Thoracic aorta (tissue), 2 donors: ENCODE measurements at places on chromosomes 13 and 19.

DNA sequence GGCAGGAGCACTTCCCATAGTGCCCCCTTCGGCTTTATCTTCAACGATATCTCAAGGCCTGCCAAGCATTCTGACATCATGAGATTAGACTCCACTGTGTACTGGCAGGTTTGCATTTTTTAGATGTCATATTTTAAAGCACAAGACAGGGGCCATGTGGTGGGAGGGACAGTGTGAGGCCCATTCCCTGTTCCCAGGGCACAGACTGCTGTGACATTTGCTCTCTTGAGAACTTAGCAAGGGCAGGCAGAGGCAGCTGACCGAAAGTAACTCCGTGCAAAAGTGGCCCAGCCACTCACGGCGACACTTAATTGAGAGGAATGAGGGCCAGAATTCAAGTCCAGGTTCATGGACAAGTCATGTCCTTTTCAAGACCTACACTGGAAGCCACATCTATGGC, 201.8 kb downstream of the COL4A1 start:
- H3K36me3 ChIP-seq, result no peaks in the 10 kb centered on the region
- peaks cover 35% of the 10 kb centered on the region for H3K4me1 ChIP-seq
- H3K27me3 ChIP-seq, result no peaks in the 10 kb centered on the region
- no peak overlapping the region for H3K27ac ChIP-seq
- no peak for DNase-seq

DNA sequence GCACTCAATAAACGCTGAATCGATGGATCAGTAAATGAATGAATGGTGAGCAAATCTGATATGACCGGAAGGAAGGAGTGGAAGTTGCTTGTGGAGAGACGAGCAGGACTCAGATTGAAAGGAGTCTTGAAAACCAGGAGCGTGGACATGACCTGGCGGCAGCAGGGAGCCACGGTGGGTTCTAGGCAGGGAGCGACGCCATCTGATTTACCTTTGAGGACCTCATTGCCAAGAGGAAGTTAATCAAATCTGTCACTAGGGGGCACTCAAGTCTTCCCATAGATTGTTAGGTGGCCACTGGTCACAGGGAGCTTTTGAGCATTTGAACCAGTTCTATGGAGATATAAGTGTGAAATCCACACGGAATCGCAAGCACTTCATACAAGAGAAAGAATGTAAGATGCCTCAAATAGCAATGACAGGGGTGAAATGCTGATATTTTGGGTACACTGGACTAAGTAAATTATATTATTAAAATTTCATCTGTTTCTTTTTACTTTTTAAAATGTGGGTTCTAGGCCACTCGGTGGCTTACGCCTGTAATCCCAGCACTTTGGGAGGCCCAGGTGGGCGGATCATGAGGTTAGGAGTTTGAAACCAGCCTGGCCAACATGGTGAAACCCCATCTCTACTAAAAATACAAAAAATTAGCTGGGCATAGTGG, 9.2 kb upstream of the FBN3 start:
- H3K4me3 ChIP-seq, result no peak overlapping the region
- no peaks in the 10 kb centered on the region for H3K27me3 ChIP-seq
- no peaks in the 10 kb centered on the region for H3K36me3 ChIP-seq
- no peaks in the 10 kb centered on the region for H3K4me1 ChIP-seq
- no peak overlapping the region for H3K27ac ChIP-seq

GRCh38 chr19:46357846-46358583, 11.1 kb downstream of the PPP5C start:
- no peak overlapping the region for H3K4me3 ChIP-seq
- H3K4me1 ChIP-seq, result no peaks in the 10 kb centered on the region
- no peak overlapping the region for H3K27ac ChIP-seq
- no peak for DNase-seq

GRCh38 chr13:55069746-55070145, 2041.1 kb downstream of the OLFM4 start:
- H3K27me3 ChIP-seq, result no peaks in the 10 kb centered on the region
- no peak overlapping the region for H3K27ac ChIP-seq
- no peak for DNase-seq
- no peaks in the 10 kb centered on the region for H3K4me1 ChIP-seq

GRCh38 chr13:44739539-44739938, 163.4 kb upstream of the TSC22D1 start:
- H3K36me3 ChIP-seq, result no peaks in the 10 kb centered on the region
- H3K27ac ChIP-seq, result no peak overlapping the region
- DNase-seq, result no peak

- DNase-seq, result no peak
- H3K36me3 ChIP-seq, result peaks cover 67% of the 10 kb centered on the region
- H3K4me1 ChIP-seq, result peaks cover 37% of the 10 kb centered on the region
- H3K27me3 ChIP-seq, result no peaks in the 10 kb centered on the region
Measured at GRCh38 chr19:18852648-18853047, 20.9 kb downstream of the UPF1 start.

GRCh38 chr13:98195054-98195791, 18.2 kb upstream of the RNF113B start:
- no peaks in the 10 kb centered on the region for H3K27me3 ChIP-seq
- no peak overlapping the region for H3K27ac ChIP-seq
- no peaks in the 10 kb centered on the region for H3K36me3 ChIP-seq
- H3K4me1 ChIP-seq, result no peaks in the 10 kb centered on the region

GRCh38 chr19:18263324-18264136, 10.7 kb downstream of the IQCN start:
- no peak for DNase-seq
- H3K27me3 ChIP-seq, result no peaks in the 10 kb centered on the region
- H3K27ac ChIP-seq, result no peak overlapping the region
- no peaks in the 10 kb centered on the region for H3K4me1 ChIP-seq
- no peak overlapping the region for H3K4me3 ChIP-seq

- H3K4me1 ChIP-seq, result no peaks in the 10 kb centered on the region
- DNase-seq, result no peak
- H3K27me3 ChIP-seq, result no peaks in the 10 kb centered on the region
Measured at GRCh38 chr19:20245309-20245708, 78.3 kb downstream of the ZNF486 start.

GRCh38 chr19:34145741-34146202, 26.5 kb upstream of the LSM14A start:
- H3K27ac ChIP-seq, result no peak overlapping the region
- H3K4me1 ChIP-seq, result no peaks in the 10 kb centered on the region
- H3K4me3 ChIP-seq, result no peak overlapping the region
- H3K36me3 ChIP-seq, result no peaks in the 10 kb centered on the region
- H3K27me3 ChIP-seq, result no peaks in the 10 kb centered on the region
- no peak for DNase-seq

DNA sequence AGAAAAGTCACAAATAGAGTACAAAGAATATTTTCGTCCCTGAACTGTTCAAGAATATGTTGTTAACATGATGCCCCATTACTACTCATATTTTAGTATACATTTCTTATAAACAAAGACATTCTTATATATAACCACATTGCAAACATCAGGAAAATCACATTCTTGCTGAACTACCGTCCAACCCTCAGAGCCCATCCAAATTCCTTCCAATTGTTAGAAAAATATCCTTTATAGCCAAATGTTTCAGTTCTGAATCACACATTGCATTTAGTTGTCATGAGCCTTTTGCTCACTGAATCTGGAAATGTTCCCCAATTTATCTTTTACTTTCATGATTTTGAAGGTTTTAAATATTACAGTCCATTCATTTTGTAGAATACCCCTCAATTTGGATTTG, 467.8 kb upstream of the ARGLU1 start:
- H3K4me1 ChIP-seq, result peaks cover 7% of the 10 kb centered on the region
- H3K27ac ChIP-seq, result no peak overlapping the region
- no peak for DNase-seq
- no peaks in the 10 kb centered on the region for H3K27me3 ChIP-seq
- no peak overlapping the region for H3K4me3 ChIP-seq

GRCh38 chr19:21580101-21580500, 74.7 kb downstream of the ZNF429 start:
- no peak for DNase-seq
- no peaks in the 10 kb centered on the region for H3K27me3 ChIP-seq
- no peaks in the 10 kb centered on the region for H3K36me3 ChIP-seq
- H3K4me3 ChIP-seq, result no peak overlapping the region
- H3K4me1 ChIP-seq, result no peaks in the 10 kb centered on the region

GRCh38 chr19:8457209-8457608, 12.4 kb downstream of the HNRNPM start:
- H3K36me3 ChIP-seq, result peaks cover 8% of the 10 kb centered on the region
- H3K4me1 ChIP-seq, result peaks cover 49% of the 10 kb centered on the region
- no peaks in the 10 kb centered on the region for H3K27me3 ChIP-seq
- H3K4me3 ChIP-seq, result no peak overlapping the region

- H3K27ac ChIP-seq, result no peak overlapping the region
- no peak overlapping the region for H3K4me3 ChIP-seq
- H3K36me3 ChIP-seq, result no peaks in the 10 kb centered on the region
Measured at GRCh38 chr13:43270130-43270830, 246.9 kb downstream of the DNAJC15 start.

GRCh38 chr19:5663904-5664303, 16.4 kb downstream of the MICOS13 start:
- H3K27ac ChIP-seq, result no peak overlapping the region
- no peak for DNase-seq
- peaks cover 80% of the 10 kb centered on the region for H3K36me3 ChIP-seq
- no peak overlapping the region for H3K4me3 ChIP-seq

DNA sequence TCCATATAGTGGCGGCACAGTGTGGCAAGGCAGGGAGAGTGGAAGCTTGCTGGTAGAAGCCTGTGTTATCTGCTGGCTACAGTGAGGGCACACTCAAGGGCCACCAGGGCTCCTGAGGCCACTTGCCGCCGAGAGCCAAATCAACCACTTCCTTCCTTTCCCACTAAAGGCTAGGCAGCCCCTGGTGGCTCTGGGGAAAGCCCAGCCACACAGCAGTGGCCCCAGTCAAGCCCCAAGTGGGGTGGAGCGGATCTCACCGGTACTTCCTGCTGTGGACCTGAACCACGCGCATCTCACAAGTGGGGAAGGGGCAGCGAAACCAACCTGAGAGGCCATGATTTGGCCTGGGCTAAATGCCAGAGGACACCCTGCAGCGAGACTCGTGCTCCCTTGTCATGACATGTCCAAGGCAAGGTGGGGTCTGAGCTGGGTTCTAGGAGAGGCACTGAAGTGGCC, 21.9 kb upstream of the SLC35E1 start:
- no peaks in the 10 kb centered on the region for H3K27me3 ChIP-seq
- H3K27ac ChIP-seq, result no peak overlapping the region
- no peak overlapping the region for H3K4me3 ChIP-seq
- no peaks in the 10 kb centered on the region for H3K36me3 ChIP-seq
- H3K4me1 ChIP-seq, result peaks cover 11% of the 10 kb centered on the region
- no peak for DNase-seq

- H3K27ac ChIP-seq, result no peak overlapping the region
- no peaks in the 10 kb centered on the region for H3K36me3 ChIP-seq
- DNase-seq, result no peak
- peaks cover 19% of the 10 kb centered on the region for H3K4me1 ChIP-seq
- H3K4me3 ChIP-seq, result no peak overlapping the region
- H3K27me3 ChIP-seq, result no peaks in the 10 kb centered on the region
Measured at GRCh38 chr13:44263751-44264620, 109.6 kb upstream of the SERP2 start.

DNA sequence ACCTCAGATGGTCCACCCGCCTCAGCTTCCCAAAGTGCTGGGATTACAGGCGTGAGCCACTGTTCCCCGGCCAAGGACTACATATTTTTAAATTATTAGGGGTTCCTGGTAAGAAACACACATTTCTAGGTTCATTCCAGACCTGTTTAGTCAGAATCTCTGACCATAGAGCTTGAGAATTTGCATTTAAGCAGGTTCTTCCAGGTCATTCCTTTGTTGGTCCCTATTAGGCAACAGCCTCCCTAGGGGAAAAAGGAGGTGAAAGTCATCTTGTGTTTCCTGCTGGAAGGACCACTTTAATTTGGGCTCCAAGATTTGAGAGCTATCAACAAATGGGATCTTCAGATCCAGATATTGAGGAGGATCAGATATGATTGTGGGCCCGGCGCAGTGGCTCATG, 16.3 kb downstream of the S1PR2 start:
- H3K4me3 ChIP-seq, result no peak overlapping the region
- H3K36me3 ChIP-seq, result no peaks in the 10 kb centered on the region
- no peaks in the 10 kb centered on the region for H3K27me3 ChIP-seq
- no peak overlapping the region for H3K27ac ChIP-seq
- DNase-seq, result no peak
- H3K4me1 ChIP-seq, result no peaks in the 10 kb centered on the region

- H3K36me3 ChIP-seq, result no peaks in the 10 kb centered on the region
- H3K27ac ChIP-seq, result no peak overlapping the region
- no peaks in the 10 kb centered on the region for H3K4me1 ChIP-seq
Measured at GRCh38 chr19:44789943-44790483, 12.3 kb downstream of the CBLC start.

GRCh38 chr13:51838240-51838846, 6.6 kb downstream of the TMEM272 start:
- H3K27me3 ChIP-seq, result no peaks in the 10 kb centered on the region
- DNase-seq, result no peak
- no peak overlapping the region for H3K4me3 ChIP-seq
- H3K4me1 ChIP-seq, result no peaks in the 10 kb centered on the region

DNA sequence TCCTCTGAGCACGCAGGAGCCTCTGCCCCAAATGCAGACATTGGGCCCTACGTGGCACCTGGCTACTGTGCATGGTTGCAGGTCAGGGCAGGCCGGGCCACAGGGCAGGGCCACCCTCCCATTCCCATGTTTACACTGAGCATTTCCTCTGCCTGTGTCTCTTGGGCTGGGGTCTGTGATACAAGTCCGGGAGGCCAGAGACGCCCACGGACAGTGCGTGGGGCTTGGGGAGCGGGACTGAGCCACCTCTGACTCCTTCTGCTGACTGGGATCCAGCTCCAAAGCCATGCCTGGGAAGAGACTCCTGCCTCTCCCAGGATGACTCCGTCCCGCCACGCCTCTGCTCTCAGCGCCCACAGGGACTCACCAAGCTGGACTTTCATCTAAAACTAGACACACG, 18.8 kb downstream of the GAS6 start:
- peaks cover 34% of the 10 kb centered on the region for H3K36me3 ChIP-seq
- no peaks in the 10 kb centered on the region for H3K27me3 ChIP-seq
- no peak for DNase-seq
- H3K4me3 ChIP-seq, result no peak overlapping the region

DNA sequence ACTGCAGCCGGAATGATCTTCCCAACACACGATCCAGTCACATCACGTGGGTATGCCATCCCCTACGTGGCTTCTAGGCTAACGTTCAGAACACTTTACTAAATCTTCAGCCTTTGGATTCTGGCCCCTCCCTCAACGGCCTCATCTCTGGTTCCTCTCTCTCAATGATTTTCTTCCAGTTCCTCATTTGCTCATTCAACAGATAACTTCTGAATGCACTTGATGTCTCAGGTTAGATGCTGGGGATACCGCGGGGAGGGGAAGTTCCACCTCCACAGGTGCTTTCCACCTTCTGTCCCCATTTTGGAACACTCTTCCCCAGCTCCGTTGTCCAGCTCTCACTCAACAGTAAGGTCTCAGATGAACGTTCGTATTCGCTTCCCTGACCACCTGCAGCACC, 66.1 kb downstream of the ATP7B start:
- no peak overlapping the region for H3K27ac ChIP-seq
- no peaks in the 10 kb centered on the region for H3K27me3 ChIP-seq
- H3K36me3 ChIP-seq, result peaks cover 27% of the 10 kb centered on the region
- no peak overlapping the region for H3K4me3 ChIP-seq
